ENCODE measurements at places on chromosomes 11 and 22. TPM values are rescaled to one million over a fixed set of nuclear protein-coding genes. Genes with fewer than 3 reads are reported as not detected.

ESAM gene
- total RNA-seq: 0.26 TPM

CARS1 gene
- total RNA-seq: 102 TPM

TOLLIP gene
- 21.8 TPM for total RNA-seq

NTM gene
- 9.2 TPM for total RNA-seq

- H3K27me3 ChIP-seq: peaks cover 27% of the 10 kb centered on the region
- H3K4me3 ChIP-seq: no peak overlapping the region
- peak; percentile 47 for DNase-seq
- H3K4me1 ChIP-seq: peaks cover 3% of the 10 kb centered on the region
- H3K27ac ChIP-seq: no peak overlapping the region
Measured at GRCh38 chr11:72239313-72239848, 4.6 kb downstream of the PHOX2A start.

GRCh38 chr11:92941676-92942571 is 27.5 kb upstream of the MTNR1B start:
- no peak overlapping the region for H3K4me3 ChIP-seq
- H3K27me3 ChIP-seq: no peaks in the 10 kb centered on the region

- DNase-seq: peak; percentile 75
- no peak overlapping the region for H3K4me3 ChIP-seq
- peak overlapping the region; percentile 4 for H3K27ac ChIP-seq
Measured at GRCh38 chr11:96278039-96278897, 64.7 kb downstream of the MAML2 start.

DNA sequence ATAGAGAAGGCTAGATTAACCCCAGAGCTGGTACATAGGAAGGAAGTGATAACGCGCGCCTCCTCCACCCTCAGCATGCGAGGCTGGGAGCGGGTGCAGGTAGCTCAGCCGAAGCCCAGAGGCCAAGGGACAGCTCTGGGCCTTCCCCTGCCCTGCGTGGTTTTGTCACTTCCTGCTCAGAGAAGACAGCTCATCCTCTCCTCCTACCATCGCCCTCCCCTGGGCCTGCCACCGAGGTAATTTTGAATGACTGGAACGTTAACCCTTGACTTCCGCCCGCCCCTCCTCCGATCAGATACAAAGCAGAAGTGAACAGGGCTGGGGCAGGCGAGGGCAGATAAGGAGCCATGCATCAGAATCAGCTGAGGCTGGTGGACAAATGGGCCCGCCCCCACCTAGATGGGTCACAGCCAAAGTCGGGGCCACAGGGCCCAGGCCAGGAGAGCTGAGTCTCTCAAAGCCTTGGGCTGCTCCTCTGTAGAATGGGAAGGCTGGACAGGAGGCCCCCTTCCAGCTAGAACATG is 1.6 kb downstream of the RAC2 start:
- no peak overlapping the region for H3K4me3 ChIP-seq
- H3K4me1 ChIP-seq: peaks cover 9% of the 10 kb centered on the region
- peak; percentile 40 for DNase-seq
- H3K36me3 ChIP-seq: no peaks in the 10 kb centered on the region
- no peak overlapping the region for H3K27ac ChIP-seq

DNA sequence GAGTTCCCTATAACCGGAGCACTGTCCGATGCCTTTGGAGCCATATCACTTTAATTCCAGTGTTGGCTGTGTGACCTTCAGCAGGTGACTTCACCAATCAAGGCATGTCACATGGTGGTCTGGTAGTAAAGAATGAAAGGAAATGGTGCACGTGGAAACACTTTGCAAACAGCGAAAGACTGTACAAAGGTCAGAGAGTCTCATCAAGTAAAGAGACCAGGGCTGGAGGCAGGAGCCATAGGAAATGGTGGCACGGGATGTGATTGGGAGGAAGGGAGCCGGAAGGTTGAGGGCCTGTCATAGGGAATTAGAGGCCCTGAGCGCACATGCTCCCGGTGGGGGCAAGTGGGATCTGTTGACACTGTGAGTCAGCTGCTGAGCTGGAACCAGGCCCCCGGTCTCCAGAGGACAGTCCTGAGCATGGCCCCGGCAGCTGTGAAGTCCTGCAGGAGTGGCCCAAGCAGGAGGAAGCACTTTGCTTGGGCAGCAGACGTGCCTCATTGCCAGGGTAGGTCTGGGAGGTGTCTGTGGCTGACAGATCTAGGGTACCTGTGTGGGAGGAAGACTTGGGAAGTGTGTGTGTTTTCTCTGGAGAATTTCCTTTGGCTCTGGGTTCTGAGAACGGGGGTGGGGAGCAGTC is 2.0 kb downstream of the DAGLA start:
- H3K4me3 ChIP-seq: no peak overlapping the region
- DNase-seq: peak; percentile 40
- no peaks in the 10 kb centered on the region for H3K36me3 ChIP-seq
- H3K27me3 ChIP-seq: no peaks in the 10 kb centered on the region
- H3K27ac ChIP-seq: no peak overlapping the region

DNA sequence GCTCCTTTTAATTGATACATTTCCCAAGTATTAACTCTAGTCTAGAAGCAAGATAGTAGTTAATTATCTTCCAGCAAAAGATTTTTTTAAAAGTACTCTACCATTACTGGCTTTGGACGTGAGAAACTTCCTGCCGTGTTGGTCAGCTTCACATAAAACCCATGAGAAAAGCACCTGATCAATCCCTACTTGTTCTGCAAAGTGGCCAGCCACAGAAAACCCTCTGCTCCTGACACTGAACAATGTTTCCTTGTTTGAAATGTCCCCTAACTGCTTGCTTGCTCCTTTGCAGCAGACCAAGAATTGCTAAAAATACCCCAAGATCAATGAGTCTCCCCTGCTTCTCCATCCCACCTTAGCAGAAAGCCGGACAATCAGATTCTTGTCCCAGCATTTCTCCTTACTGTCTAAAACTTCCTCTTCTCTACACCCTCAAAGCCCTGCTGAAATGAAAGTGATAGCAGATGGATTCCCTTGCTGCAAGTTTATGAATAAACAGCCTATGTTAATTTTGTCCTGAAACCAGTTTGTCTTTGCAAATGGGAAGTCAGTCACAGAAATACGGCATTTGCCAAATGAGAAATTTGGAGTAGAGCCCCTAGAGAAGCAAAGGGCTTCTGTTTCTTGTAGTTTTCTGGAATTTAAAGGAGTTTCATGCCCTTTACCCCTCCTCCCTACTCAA is 207.1 kb upstream of the ARHGAP20 start:
- H3K27ac ChIP-seq: no peak overlapping the region
- no peak for DNase-seq
- H3K4me3 ChIP-seq: no peak overlapping the region
- H3K4me1 ChIP-seq: no peaks in the 10 kb centered on the region
- H3K27me3 ChIP-seq: no peaks in the 10 kb centered on the region
- no peaks in the 10 kb centered on the region for H3K36me3 ChIP-seq

DNA sequence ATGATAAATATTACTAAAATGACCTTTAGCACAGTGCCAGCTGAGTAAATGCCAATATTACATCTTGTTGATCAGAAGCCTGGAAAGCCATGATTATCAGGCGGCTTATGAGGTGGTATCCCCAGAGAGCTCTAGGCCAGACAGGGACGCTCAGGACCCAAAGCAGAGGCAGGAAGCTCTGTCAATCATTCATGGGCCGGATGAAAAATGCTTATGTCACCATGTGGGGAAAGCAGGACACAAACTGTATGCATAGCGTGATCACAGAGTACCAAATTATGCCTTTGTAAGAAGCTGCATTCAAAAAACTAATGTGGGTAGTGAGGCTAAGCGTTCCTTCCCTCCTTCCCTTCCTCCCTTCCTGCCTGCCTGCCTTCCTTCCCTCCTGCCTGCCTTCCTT is 82.6 kb downstream of the TENM4 start:
- H3K4me3 ChIP-seq: no peak overlapping the region
- H3K27me3 ChIP-seq: no peaks in the 10 kb centered on the region
- no peak for DNase-seq
- H3K36me3 ChIP-seq: no peaks in the 10 kb centered on the region
- peaks cover 2% of the 10 kb centered on the region for H3K4me1 ChIP-seq

GRCh38 chr11:84612645-84613044 is 1014.5 kb downstream of the DLG2 start:
- H3K27me3 ChIP-seq: no peaks in the 10 kb centered on the region
- no peaks in the 10 kb centered on the region for H3K36me3 ChIP-seq
- H3K27ac ChIP-seq: no peak overlapping the region
- no peak overlapping the region for H3K4me3 ChIP-seq
- DNase-seq: no peak
- H3K4me1 ChIP-seq: no peaks in the 10 kb centered on the region

DNA sequence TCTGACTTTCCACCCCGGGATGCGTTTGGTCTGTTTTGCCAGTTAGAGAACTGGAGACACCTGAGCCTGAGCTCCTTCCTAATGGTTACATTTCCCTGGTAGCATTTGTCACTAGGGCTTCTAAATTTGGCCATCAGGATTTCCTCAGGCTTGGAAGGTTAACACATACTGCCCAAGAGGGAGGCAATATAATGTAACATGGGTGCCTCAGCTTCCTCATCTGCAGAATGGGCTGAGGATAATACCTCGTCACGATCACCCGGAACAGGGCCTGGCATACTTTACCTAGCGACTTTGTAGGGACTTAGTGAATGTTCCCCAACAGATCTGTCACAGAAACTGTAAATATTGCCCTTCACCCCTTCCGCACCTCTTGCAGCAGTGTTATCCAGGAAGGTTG is 11.3 kb downstream of the IL17RA start:
- H3K4me3 ChIP-seq: no peak overlapping the region
- no peaks in the 10 kb centered on the region for H3K4me1 ChIP-seq
- peaks cover 2% of the 10 kb centered on the region for H3K36me3 ChIP-seq
- H3K27me3 ChIP-seq: no peaks in the 10 kb centered on the region
- H3K27ac ChIP-seq: no peak overlapping the region

- no peaks in the 10 kb centered on the region for H3K36me3 ChIP-seq
- peak; percentile 15 for DNase-seq
- no peak overlapping the region for H3K27ac ChIP-seq
- H3K27me3 ChIP-seq: no peaks in the 10 kb centered on the region
Measured at GRCh38 chr11:34840736-34841386, 75.3 kb downstream of the APIP start.

Data from fibroblast of lung (primary cell).